ENCODE measurements at places on chromosomes 3 and 15. TPM values are rescaled to one million over a fixed set of nuclear protein-coding genes. Genes with fewer than 3 reads are reported as not detected.

SLC24A5 gene
- not detected for total RNA-seq

FOXL2NB gene
- total RNA-seq: not detected

DNA sequence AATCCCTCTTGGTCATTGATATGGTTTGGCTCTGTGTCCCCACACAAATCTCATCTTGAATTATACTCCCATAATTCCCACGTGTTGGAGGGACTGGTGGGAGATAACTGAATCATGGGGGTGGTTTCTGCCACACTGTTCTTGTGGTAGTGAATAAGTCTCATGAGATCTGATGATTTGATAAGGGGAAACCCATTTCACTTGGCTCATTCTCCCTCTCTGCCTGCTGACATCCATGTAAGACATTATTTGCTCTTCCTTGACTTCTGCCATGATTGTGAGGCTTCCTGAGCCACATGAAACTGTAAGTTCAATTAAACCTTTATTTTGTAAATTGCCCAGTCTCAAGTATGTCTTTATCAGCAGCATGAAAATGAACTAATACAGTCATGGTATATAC is 106.9 kb upstream of the UBP1 start:
- DNase-seq: no peak

DNA sequence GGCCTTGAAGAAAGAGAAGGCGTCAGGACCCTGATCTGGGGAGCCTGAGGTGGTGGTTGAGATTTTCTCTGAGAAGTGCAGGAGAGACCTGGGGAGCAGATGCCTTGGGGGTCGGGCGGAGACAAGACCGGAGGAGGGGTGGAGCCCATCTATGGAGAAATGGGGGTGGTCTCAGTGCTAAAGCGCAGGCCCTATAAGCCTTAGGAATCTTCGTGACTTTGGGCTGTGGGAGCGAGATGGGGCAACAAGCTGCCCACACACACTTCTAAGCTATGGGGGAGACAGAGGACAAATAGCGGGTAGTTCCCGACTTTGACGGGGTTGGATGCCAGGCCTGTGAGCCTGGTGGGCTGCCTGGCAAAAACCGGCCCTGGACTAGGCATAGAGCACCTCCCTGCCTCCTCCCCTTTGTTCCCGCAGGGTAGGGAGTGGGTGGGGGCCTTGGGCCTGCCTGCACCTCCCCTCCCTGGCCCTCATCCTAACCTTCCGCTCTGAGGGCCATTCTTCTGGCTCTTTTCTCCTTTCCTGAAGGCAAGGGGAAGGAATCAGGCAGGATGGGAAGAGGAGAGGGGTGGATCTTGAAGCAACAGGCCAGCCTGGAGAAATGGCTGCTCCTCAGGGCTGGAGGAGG is 880 bp downstream of the NISCH start:
- no peak for DNase-seq

DNA sequence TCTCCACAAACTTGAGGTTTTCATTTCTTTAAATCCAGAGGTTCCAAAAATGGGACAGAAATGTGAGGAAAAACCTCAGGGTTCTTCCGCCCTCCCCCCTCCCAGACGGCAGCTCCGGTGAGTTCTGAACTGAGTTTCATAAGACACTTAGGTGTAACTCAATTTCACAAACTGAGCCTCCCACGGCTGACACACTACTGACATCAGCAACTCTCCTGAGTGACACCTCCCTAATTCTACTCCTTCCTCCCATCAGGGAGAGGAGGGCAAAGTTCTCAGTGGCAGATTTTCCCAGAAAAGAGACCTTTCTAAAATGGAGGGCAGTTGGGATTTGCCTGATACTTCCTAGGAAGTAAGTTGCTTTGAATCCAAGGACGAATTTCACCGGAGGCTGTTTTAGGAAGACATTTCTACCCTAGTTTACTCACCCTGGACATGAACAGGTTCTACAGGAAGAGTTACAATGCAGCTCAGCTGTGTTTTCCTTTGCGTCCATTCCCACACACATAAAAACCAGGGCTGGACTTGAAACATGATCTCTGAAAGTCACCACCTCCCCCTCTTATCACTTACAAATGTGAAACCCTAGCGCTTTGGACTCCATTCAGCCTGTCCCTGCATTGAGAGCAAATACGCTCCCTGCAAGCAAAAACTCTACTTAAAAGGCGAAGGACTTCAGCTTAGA is 78.1 kb upstream of the LMOD3 start:
- peak; percentile 46 for DNase-seq

RTP4 gene
- 1.1 TPM for total RNA-seq

DNA sequence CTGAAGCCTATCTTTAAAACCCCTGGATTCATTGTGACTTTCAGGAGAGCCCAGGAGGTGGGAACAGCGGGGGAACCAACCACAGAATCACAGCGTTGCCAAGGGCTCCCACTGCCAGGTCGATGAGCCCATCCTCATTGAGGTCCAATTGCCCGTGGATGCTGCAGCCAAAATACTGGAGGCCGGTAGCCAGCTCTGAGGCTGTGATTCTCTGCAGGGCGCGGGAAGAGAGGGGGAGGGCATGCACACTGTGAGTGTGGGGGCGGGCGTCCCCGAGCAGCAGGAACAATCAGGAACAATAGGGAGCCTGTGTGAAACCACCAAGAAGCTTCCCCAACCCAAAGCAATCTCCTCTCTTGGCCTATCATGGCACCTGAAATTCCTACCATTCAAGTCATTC is 53.4 kb downstream of the FEM1B start:
- no peak for DNase-seq

ADAMTS17 gene
- total RNA-seq: 10.7 TPM

LRTM1 gene
- not detected for total RNA-seq

- no peak for DNase-seq
Observed at GRCh38 chr3:50266836-50267235, 2.1 kb upstream of the SEMA3B start.

GRCh38 chr15:36810656-36811449 is 231.4 kb downstream of the CDIN1 start:
- no peak for DNase-seq

TM6SF1 gene
- 32.0 TPM for total RNA-seq

- no peak for DNase-seq
Observed at GRCh38 chr15:33621141-33621540, 310.4 kb downstream of the RYR3 start.

GRCh38 chr3:132522353-132522752 is 74.7 kb upstream of the ACKR4 start:
- DNase-seq: no peak

Data from omental fat pad (tissue), 4 donors.